ENCODE measurements at places on chromosomes 6 and 20. TPM values are rescaled to one million over a fixed set of nuclear protein-coding genes. Genes with fewer than 3 reads are reported as not detected.

Gene LY6G5C
- 2.1 TPM for total RNA-seq

Gene OPN5
- total RNA-seq: not detected

Gene HFE
- 10.1 TPM for total RNA-seq

Gene OPRM1
- not detected for total RNA-seq

Gene CLPSL2
- total RNA-seq: 2.0 TPM

Gene RHAG
- total RNA-seq: 0.09 TPM

Gene CST5
- not detected for total RNA-seq

Gene SLCO4A1
- 11.9 TPM for total RNA-seq

Gene TSBP1
- not detected for total RNA-seq

Gene C6orf52
- 2.1 TPM for total RNA-seq

Gene PCK1
- total RNA-seq: 0.30 TPM

Gene PCSK2
- total RNA-seq: not detected
